ENCODE measurements at places on chromosomes 12 and 14. TPM values are rescaled to one million over a fixed set of nuclear protein-coding genes. Genes with fewer than 3 reads are reported as not detected.

OR6C2 gene
- not detected for total RNA-seq

ACVR1B gene
- 7.8 TPM for total RNA-seq

SLCO1B3 gene
- total RNA-seq, result not detected

ASPG gene
- total RNA-seq, result not detected

MGP gene
- total RNA-seq, result not detected

KLRG1 gene
- 12.3 TPM for total RNA-seq

PHLDA1 gene
- 43.3 TPM for total RNA-seq

FOXN4 gene
- not detected for total RNA-seq

Measured in CD8-positive, alpha-beta memory T cell (primary cell).